ENCODE measurements at places on chromosomes 12 and 14. TPM values are rescaled to one million over a fixed set of nuclear protein-coding genes. Genes with fewer than 3 reads are reported as not detected.

IFNG gene
- total RNA-seq = 11.7 TPM

GLT8D2 gene
- not detected for total RNA-seq

FGF6 gene
- not detected for total RNA-seq

ARHGAP9 gene
- total RNA-seq = 198 TPM

DDX11 gene
- total RNA-seq = 108 TPM

DNA sequence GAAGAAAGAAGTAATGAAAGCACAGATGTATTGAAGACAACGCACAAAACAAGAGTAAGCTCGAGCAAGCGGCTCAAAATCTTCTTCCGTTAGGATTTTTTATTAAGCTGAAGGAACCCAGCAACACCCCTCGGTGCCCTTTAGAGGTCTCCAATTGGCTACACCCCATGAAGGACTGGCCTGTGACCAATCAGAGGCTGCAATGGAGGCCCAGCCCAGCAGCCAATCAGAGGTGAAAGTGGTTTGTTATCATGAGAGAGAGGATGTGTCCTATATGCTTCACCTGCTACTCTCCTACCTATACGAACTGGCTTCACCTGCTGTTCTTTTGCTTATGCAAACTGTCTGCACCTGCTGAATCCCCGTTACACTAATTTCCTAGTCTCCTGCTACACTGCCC is 358.8 kb downstream of the C12orf50 start:
- DNase-seq = no peak

- no peak for DNase-seq
Observed at GRCh38 chr12:3436461-3437065, 54.4 kb upstream of the PRMT8 start.

DNA sequence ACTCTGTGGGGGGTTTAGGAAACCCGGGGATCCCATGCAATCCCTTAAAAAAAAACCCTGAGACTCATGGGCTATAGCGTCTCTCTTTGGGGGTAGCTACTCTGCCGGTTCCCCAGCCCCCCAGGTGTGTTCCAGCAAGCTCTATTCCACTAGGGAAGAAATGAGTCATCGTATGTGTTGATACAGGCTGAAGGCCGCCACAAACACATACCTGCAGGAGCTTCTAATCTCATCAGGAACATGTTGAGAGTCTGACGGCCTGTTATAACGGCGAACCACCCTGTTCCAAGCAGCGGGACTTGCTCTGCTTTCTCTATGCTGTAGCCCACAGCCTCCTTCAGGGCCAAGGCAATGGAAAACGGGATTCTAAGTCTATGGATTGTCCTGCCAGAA is 977 bp upstream of the KRT5 start:
- no peak for DNase-seq

GRCh38 chr14:71563492-71564153 is 368.6 kb upstream of the RGS6 start:
- DNase-seq = no peak

DNA sequence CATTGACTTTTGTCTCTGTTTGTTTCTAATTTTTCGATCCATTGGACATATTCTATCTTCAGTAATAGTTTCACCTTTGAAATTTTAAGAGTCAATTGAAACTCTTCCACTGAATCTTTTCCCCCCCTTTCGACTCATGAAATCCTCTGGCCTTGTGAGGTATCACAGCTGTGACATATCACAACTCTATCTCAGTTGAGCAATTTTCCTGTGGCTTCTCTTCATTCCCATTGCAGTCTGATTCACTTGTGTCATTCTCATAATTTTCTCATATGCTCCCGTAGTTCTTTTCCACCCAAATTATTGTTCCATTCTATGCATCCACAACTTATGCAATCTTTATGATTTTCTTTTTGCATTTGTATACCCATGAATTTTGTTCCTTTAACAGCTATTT is 261.6 kb downstream of the DACT1 start:
- DNase-seq = no peak

DNA sequence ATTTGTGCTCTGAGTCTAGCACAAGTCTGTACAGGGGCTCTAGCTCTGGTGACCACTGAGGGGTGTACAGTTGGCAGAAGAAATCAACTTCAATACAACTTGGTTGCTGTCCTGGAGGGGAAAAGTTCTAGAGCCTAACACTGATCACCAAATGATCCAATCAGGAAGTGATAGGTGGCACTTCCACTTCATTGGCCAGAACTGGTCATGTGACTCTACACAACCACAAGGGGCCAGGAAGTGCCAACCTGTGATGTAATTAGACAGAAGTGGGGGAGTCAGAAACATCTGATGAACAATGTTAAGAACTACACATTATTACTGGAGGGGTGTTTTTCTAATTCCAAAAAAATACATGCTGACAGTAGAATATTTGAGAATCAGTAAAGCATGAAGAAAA is 401.6 kb downstream of the VRK1 start:
- no peak for DNase-seq

DNA sequence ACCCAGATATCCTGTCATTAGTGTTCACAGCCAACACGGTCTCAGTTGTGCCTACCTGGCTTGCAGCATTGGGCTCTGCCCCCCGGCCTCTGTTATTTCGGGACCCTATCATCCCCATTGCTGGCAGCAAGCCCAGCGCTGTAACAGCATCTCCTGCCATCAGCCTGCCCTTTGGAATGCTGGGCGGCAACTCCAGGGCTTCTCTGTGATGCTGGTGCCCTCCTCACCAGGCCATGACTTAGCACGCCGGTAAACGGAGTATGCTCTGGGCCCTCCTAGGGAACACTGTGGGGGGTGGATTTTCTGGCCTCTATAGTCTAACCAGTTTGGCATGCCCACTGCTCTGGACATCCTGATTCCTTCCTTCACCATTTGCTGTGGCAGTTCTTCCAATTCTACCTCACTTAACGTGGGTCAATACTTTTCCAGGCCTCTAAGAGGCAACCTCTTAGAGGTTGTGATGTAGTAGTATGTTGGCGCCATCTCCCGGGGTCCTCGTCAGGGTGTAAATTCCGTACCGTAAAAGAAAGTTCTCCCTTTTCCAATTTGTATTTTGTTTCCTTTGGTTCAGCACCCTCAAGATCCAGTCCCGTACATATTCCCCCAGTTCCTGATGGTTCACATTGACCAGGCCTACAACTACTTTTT is 80.0 kb downstream of the SINHCAF start:
- no peak for DNase-seq

GRCh38 chr12:75432924-75433323 is 42.0 kb downstream of the GLIPR1L2 start:
- no peak for DNase-seq

DNA sequence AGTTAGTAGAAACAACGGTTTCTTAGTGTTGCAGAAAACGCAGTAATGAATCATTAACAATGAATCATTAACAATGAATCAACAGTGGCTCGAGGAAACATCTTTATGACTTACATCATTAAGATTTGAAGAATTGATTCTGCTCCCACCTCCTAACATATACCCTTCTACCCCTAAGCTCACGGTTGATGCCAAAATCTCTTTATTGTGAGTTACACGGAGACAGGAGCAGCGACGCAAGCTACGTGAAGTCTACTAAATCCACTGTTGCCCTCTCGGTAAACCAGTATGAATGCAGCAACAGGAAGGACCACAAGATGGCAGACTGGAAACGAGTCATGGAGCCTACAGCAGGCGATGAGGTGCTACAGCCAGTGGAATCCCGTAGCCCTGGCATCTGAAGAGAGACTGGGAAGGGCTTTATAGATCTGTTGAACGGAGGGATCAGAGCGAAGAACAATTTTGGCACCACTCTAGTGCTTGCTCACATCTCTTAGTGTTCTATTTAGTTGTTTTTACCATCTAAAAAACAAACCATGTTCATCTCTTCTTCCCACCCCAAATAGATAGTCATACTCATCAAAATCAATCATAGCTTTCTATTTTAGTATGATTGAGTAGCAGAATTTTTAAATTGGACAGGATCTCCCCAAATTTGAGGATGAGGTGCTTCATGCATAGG is 332.7 kb downstream of the DUSP6 start:
- peak; percentile 52 for DNase-seq

- DNase-seq = no peak
Observed at GRCh38 chr12:13764748-13765147, 216.7 kb downstream of the GRIN2B start.

- DNase-seq = no peak
Observed at GRCh38 chr12:20411345-20411744, 43.0 kb downstream of the PDE3A start.

All from T-cell (primary cell).